ENCODE measurements at places on chromosomes 16 and 17.

- no peak for DNase-seq
Measured at GRCh38 chr16:28984091-28984490, 761 bp upstream of the LAT start.

- no peak for DNase-seq
Measured at GRCh38 chr17:60513014-60513413, 13.0 kb downstream of the APPBP2 start.

GRCh38 chr17:59832883-59833379 is 59.8 kb downstream of the TUBD1 start:
- no peak for DNase-seq

DNA sequence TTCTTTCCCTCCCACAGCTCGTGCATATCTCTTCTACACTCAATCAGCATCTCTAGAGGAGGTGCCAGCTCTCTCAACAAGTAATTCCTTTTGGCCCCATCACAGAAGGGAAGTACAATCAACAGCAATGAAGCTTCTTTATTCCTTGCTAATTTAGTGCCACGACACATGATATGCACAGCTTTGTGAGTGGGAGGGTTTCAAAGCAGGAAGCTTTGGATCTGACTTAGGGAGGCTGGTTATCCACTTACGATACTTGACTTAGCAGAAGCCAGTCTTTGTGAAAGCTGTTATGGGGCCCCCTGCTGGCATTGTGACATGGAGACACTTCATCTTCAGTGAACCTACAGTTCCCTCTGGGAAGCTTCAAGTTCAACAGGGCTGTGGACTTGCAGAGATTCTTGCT is 81.0 kb downstream of the TMEM100 start:
- DNase-seq: peak; percentile 47

DNA sequence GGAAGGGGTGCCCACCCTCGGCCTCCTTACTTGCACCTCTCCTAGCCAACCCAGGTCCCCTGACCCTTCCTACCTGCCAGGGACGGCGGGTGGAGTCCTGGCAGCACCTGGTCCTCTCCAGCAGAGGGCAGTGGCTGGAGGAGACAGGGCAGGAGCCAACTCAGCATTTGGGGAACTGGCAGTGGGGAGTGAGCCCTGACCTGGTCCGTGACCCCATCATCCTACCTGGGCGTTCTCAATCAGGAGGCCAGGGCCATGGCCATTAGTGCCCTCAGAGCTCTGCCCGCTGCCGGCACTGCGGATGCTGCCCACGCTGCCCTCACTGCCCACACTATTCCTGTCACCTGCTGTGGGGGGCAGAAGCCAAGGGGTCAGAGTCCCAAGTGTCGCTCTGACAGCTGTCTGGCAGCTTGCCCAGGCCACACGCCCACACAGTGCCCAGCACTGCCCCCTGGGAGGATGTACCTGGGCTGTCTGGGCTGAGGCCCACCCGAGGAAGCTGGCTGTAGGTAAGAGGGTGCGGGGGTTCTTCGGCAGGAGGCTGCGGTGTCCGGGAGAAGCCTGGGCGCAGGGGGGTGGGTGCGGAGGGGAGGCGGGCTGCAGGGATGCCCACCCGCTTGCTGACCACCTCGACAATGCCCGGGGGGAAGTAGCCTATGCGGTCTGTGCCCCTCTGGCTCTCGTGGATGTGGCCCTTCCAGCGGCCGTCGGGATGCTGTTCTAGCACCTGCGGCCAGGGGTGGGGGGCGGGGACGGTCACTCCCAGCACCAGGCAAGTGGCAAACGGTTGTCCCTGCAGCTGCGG is 10.8 kb downstream of the CASKIN2 start:
- DNase-seq: no peak

DNA sequence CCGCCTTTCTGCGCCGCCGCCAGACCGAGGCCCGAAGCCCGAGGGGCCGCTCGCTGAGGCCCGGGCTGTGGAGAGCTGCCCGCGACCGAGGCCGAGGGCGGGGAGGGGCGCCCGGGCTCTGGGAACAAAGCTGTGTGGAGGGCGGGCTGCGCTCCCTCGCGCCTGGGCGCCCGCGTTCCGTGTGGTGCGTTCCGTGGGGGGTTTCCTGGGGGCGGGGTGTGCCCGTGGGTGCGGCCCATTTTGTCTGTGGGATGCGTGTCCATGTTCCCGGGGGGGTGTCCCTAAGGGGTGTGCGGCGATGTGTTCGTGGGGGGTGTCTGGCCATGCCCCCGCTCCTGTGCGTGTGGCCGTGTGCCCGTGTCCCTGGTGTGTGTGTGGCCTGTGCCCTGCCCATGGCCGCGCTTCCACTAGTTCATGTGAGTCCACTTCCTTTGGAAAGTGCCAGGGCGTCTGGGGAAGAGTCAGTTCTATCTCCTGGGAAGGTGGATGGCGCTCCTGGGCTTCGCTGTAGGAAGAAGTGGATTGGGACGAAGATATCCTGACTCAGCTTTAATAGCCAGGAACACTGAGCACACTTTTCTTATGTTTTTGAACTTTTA is 520 bp downstream of the JPT2 start:
- no peak for DNase-seq

GRCh38 chr17:50157891-50158290 is 7.4 kb upstream of the PPP1R9B start:
- DNase-seq: no peak

GRCh38 chr17:76542566-76542971 is 2.7 kb downstream of the PRCD start:
- no peak for DNase-seq

- no peak for DNase-seq
Measured at GRCh38 chr17:70168044-70168976, 1.0 kb upstream of the KCNJ2 start.

DNA sequence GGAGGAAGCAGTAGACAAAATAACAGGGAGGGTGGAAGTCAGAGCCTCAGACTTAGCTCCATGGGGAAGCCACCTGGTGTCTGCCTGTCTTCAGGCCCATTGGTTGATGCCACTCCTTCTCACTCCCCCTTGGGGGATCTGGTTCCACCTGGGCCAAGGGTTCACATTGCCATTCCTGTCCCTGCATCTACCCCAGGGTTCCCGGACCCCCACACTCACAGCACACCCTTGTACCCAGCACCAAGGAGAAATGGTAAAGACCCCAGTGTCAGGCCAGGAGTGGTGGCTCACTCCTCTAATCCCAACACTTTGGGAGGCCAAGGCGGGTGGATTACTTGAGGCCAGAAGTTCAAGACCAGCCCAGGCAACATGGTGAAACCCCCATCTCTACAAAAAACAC is 1.0 kb upstream of the CA7 start:
- DNase-seq: no peak

DNA sequence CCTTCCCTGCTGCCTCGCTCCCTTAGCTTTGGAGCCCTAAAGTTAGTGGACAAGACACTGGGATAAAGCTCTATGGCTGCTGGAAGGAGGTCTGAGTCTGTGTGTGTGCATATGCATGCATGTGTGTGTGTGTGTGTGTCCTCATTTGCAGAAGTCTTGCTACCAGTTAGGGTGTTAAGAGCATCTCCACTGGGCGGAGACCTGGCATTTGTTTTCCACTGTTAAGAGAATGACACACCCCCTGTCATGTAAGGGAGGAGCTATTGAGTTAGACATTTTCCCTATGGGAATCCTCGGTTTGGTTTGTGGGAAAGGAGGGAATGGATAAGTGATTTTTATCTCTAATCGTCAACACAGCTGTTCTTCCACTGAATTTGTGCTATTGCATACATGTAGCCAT is 24.8 kb upstream of the ARHGAP23 start:
- peak; percentile 45 for DNase-seq

DNA sequence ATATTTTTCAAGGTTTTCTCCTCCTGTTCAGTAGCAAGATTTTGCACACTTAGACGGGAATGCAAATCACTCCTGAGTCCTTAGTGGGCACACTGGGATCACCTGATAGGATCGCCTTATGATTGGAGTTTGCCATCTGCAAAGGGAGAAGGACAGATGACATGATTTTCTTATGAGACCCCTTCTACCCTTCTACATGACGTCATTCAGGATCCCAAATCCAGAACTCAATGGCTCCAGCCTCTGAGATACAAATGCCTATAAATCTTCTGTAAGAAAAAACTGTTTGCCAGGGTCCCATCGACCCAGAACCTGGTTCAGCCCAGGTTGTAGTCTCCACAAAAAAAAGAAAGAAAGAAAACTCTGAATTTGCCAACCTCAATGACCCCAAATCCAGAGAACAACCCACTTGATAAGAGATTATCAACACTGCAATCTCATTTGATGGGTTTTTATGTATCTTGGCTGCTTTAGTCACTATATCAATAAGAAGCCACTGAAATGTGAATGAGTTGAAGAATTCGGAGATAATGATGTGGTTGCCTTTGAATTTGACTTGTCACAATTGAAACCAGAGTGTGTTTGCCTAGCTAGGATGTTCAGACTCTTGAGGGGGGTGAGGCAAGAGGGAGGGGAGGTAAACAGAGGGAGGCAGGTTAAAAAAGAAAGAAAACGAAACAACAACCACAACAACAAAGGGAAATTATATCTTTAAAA is 6.7 kb downstream of the ZNF423 start:
- no peak for DNase-seq

DNA sequence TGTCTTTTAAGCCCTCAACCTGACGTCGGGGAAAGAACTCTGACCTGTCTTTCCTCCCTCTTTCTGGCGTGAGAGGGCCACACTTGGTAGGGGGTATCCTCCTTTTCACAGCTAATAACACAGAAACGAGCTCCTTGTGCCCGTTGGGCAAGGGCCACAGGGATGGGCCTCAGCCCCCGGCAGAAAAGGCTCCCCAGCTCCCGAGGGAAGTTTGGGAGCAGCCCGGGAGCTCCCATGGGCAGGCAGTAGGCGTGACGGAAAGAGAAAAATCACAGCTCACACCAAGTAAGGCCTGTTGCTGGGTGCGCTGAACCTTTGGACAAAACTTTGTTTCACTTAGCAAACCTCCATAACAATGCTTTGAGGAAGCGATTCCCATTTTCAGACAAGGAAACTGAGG is 82.8 kb upstream of the MED9 start:
- DNase-seq: no peak

DNA sequence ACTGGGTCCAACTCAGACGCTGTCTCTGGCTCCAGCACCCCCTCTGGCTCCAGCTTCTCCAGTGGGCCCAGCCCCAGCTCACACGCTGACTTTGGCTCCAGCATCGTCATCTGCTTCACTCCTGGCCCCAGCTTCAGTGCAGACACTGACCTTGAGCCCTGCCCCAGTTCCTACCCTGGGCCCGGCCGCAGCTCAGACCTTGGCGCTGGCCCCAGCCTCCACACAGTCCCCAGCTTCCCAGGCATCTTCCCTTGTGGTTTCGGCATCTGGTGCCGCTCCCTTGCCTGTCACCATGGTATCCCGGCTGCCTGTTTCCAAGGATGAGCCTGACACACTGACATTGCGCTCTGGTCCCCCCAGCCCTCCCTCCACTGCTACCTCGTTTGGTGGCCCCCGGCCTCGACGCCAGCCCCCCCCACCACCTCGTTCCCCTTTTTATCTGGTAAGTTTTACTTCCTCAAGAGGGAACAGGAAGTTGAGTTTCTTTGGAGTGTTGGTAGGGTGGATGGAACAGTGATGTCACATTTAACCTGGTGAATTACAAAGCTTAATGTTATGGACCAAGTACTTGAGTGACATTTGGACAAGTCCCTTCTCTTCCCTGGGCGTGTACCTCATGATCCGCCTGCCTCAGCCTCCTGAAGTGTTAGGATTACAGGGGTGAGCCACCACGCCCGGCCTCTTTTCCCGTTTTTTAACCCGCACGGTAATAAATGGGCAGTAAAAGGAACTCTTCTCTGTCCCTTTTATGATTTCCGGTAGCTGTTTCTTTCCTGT is 23.4 kb upstream of the PHKG2 start:
- DNase-seq: no peak

GRCh38 chr17:82047379-82047778 is 4.2 kb downstream of the RFNG start:
- DNase-seq: no peak

DNA sequence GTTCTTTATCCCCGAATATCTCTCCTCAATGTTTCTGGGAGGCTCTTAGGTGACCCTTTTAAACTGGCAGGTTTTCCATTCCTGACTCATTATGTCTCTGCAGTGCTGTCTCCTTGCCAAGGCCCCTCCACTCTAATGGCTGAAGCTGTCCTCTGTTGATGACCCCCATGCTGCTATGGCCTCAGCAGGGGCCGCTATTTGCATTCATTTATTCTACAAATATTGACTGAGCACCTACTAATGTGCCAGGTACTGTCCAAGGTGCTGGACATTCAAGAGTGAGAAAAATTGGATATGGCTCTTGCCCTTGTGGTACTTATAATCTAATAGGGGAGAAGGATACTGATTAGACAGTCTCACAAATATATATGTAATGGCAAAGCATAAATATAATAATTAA is 55.4 kb downstream of the GP2 start:
- DNase-seq: no peak

DNA sequence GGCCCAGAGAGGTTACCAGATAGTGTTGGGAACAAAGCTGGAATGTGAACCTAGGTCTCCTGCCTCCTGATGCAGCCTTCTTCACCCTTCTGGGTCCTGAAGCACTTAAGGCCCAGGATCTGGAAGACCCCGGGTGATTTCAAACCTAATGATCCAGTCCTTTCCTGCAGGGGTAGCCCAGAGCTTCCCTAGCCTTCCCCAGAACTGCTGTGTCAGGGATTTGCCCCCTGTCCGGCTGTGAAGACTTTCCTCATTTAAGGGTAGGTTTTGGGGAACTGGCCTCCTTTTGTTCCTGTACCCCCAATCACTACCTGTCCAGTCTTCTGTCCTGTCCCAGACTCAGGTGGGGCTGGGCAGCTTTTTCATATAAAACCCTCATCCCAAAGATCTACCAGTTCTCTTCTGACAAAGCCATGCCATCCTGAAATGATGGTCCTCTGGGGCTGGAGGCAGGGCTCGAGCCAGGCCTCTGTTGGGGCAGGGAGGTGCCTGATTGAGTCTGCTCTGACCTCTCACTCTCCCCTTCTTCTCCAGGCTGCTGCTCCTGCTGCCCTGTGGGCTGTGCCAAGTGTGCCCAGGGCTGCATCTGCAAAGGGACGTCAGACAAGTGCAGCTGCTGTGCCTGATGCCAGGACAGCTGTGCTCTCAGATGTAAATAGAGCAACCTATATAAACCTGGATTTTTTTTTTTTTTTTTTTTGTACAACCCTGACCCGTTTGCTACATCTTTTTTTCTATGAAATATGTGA is 1.3 kb downstream of the MT1X start:
- DNase-seq: no peak

DNA sequence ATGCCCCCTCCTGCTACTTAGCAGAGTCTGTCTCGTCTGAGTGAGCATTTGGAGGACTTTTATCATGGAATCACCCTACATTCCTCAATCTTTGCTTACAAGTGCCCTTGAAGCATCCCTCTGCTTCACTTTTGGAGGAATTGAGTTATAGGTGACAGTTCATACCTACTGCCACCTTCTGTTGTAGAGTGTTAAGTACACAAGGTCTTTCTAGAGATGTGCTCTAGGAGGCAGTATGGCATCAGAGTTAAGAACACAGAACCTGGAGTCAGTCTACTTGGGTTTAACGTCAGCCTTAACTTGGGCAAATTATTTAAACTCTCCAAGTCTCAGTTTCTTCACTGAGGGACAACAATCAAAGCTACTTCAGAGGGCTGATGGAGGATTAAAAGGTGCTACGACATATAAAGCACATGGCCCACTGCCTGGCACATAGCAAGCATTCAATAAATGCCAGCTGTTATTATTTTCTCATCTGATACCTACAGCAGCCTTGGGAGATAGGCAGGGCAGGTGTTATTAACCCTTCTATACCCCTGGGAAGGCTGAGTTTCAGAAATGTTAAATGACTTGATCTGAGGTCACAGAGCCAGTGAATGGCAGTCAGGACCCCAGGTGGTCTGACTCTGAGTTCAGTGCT is 62.2 kb downstream of the UTP18 start:
- DNase-seq: peak; percentile 48

GRCh38 chr17:82983510-82984248 is 95.7 kb upstream of the METRNL start:
- no peak for DNase-seq

- DNase-seq: no peak
Measured at GRCh38 chr17:31902693-31903092, 1.2 kb upstream of the UTP6 start.

Measured in LNCaP clone FGC (cell line).